Osteocyte (in vitro differentiated cells): ENCODE measurements at places on chromosomes 2 and 18. TPM values are rescaled to one million over a fixed set of nuclear protein-coding genes. Genes with fewer than 3 reads are reported as not detected.

The MOGAT1 gene
- not detected in 2 replicates for total RNA-seq

The DCC gene
- total RNA-seq, result 0.24 and 0.39 TPM in 2 replicates

The ACMSD gene
- total RNA-seq, result not detected in 2 replicates

The CFLAR gene
- total RNA-seq, result 45.8 and 48.1 TPM in 2 replicates

The RUFY4 gene
- total RNA-seq, result not detected in 2 replicates

The LYPD6B gene
- 13.5 and 14.5 TPM in 2 replicates for total RNA-seq

The GALNT13 gene
- 0.13 TPM in 1 of 2 replicates, not detected in the other for total RNA-seq

The CYBRD1 gene
- total RNA-seq, result 140 and 148 TPM in 2 replicates

The C2orf42 gene
- total RNA-seq, result 21.9 and 25.7 TPM in 2 replicates

The RAB6D gene
- total RNA-seq, result 0.10 TPM in 1 of 2 replicates, not detected in the other

The UNC50 gene
- 44.3 and 45.7 TPM in 2 replicates for total RNA-seq

The KYNU gene
- total RNA-seq, result 0.21 and 0.24 TPM in 2 replicates

The TUBA4B gene
- total RNA-seq, result not detected in 2 replicates

The TMEM178A gene
- 0.71 and 1.6 TPM in 2 replicates for total RNA-seq

The B4GALT6 gene
- 13.9 and 14.4 TPM in 2 replicates for total RNA-seq
